Right ventricle myocardium superior (tissue), 1 donor: ENCODE measurements at places on chromosomes 13 and 19.
A peak's percentile ranks its signal among the peaks of the same experiment; 100 is the strongest.

DNA sequence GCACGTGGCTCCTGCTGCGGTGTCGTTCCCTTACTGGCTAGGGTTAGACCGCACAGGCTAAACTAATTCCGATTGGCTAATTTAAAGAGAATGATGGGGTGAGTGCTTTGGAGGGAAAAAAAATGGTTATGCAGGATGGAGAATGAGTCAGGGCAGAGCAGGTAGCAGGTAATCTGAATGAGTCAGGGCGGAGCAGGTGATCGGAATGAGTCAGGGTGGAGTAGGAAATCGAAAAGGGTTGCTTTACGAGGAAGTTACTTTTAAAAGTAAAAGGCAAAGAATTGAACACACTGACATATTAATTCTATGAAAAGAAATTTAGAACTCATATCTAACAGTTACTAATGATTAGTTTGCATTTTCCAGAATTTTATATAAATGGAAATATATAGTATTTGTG, 335.5 kb downstream of the FOXO1 start:
- no peak for DNase-seq

GRCh38 chr13:84237143-84237542, 354.9 kb upstream of the SLITRK1 start:
- no peak for DNase-seq

DNA sequence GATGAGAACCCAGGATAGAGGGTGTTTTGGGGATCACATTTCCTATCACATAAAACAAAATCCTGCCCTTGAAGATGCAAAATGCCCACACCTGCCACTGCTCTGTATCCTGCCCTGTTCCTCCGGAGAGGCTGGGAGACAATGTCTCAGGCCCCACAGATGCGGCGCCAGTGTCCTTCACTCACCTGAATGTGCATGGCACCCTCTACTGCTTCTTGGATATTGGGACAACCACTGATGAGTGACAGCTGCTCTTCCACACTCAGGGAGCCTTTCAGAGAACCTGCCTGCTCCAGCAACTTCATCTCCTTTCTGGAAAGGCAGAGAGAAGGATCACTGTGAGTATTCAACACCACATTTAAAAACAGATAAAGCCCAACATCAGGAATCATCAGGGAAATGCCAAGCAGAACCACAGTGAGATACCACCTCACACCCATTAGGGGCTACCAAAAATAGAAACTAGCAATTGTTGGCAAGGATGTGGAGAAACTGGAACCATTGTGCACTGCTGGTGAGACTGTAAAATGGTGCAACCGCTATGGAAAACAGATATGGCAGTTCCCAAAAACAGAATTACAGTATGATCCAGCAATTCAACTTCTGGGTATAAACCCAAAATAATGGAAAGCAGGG, 36.4 kb downstream of the CRYL1 start:
- DNase-seq = no peak

DNA sequence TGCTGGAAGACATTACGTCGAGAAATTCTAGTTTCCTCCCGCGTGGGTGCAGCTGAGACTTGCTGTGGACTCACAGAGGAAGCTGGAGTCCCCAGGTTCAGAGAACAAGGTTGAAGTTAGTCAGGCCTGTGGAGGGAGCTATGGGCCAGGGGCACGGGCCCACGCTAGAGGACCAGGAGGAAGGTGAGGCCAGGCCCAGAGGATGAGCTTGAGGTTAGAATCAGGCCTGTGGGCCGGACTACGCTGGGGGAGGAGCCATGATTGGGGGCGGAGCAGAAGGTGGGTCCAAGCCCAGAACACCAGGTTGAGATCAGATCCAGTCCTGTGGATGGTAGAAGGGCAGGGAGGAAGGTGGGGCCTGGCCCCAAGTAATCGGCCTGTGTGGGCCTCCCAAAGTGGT, 32.6 kb downstream of the ZNF846 start:
- DNase-seq = no peak

DNA sequence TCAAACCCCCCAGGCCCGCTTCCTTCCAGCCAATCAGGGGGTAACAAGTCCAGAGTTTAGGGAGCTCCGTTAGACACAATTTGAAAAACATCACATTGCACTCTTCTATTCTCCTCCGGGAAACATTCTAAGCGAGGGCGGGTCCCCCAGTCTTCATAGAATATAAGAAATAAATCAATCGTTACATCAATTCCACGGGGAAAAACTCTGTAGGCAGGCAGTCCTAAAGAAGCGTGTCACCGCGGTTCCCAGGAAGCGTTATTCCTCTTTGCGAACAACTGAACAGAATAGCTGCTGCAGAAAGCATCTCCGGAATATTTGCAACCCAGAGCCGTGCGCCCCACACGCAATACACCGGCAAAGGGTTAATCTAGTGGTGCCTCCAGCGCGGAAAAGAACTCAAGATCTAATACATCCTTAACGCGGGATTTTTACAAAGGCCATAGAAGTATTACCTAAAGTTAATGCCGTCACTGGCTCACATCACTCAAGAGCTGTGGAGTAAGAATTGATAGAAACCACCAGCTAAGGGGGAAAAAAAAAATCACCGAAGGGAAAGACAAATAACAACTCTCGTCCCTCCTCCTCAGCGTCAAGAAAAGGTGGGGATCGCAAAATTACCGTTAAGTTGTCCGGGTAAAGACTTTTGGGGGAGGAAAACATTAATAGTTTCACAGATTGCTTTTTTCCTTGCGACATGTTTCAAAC, 65.1 kb downstream of the KCNRG start:
- no peak for DNase-seq

- peak; percentile 34 for DNase-seq
Measured at GRCh38 chr19:7983995-7984837, 21.2 kb downstream of the ELAVL1 start.

GRCh38 chr13:101144808-101145419, 271.4 kb downstream of the NALCN start:
- DNase-seq = no peak

DNA sequence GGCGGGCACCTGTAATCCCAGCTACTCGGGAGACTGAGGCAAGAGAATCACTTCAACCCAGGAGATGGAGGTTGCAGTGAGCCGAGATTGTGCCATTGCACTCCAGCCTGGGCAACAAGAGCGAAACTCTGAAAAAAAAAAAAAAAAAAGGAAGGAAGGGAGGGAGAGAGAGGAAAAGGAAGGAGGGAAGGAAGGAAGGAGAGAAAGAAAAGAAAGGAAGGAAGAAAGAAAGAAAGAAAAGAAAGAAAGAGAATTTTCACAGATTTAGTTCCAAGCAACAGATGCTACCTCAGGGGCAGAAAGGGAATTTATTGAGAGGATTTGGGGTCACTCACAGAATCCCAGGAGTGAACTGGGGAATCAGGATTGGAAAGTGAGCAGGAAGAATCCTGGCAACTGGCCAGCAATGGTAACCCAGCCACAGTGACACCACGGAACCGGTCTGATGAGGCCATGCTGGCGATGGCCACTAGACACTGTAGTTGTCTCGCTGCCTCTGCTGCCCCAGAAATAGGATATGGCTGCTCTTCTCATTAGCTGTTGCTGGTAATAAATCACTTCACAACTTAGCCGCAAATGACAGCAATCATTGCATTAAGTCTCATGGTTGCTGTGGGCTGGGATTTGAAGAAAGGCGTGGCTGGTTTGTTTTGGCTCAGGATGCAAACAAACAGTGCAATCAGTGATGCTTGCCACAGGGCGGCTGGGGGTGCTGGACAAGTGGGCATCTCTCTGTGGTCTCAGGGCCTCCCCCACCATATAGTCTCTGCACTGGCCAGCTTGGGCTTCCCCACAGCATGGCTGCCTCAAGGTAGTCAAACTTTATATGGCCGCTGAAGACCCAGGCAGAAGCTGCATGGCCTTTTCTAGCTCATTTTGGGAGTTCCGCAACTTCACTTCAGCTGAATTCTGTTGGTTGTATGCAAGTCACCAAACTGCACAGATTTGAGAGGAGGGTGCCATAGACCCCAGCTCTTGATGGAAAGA, 5.2 kb upstream of the BCAM start:
- no peak for DNase-seq

DNA sequence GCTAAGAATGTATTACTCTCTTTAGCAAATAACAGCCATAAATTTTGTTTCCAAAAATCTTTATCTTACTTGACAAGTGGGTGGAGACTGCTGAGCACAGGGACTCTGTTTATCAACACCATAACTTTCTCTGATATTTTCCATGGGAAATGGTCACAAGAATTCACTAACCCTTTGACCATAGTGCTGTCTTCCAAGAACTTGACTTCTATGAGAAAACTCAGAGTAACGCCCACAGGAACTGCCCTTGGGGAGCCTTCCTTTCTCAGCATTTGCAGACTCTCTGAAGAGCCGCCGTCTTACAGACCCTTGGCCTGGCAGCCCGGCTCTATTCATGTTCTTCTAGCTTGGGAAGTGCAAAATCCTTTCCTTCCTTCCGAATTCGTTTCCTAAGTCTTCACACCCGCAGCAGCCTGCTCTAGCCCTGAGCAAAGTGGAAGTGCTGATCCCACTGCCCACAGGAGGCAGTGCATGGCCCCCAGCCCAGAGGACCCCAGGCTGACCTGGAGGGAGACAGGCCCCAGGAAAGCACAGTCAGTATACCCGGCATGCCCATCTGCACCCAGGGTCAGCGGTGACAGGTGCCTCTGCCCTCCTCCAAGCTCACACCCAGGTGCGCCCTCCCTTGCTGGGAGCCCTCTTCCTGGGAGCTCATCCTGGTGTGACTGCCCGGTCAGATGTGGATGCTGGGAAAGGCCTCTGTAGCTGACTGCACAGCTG, 10.2 kb downstream of the GAS6 start:
- DNase-seq = no peak

GRCh38 chr13:30837227-30838159, 68.6 kb upstream of the MEDAG start:
- DNase-seq = no peak

- DNase-seq = no peak
Measured at GRCh38 chr13:23628765-23629565, 58.8 kb downstream of the TNFRSF19 start.

GRCh38 chr19:54573330-54573872, at the start of gene LILRA2:
LILRA2 (plus strand) TSS chr19:54573790; CDS start chr19:54573879, 89 bp downstream.
- DNase-seq = peak; percentile 44

GRCh38 chr13:28505543-28506135, 10.7 kb upstream of the FLT1 start:
- no peak for DNase-seq

GRCh38 chr13:33207615-33207961, 78.0 kb downstream of the STARD13 start:
- DNase-seq = peak; percentile 51

- DNase-seq = no peak
Measured at GRCh38 chr13:41148419-41149283, 16.0 kb upstream of the KBTBD6 start.

DNA sequence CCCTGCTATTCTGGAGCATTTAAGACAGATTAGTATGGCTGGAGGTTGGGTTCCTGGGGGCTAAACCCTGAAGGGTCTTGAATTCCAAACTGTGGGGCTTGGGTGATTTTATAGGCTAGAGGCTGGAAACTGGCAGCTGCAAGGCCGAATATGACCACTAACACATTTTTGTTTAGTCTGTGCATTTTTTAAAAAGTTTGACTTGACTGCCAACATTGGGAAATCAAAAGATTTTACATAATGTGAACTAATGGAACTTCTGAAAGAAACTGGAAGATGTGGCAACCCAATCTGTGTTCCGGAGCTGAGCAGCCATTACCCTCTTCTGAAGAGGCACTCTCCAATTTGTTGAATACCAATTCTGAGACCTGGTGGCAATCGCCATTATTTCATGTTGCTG, 5.1 kb downstream of the ZNF784 start:
- DNase-seq = no peak
